ENCODE measurements at places on chromosomes 3 and 15.
A peak's percentile ranks its signal among the peaks of the same experiment; 100 is the strongest.

GRCh38 chr15:96234109-96234892 is 96.2 kb upstream of the NR2F2 start:
- DNase-seq = peak; percentile 19

GRCh38 chr15:65394936-65395335 is 17.1 kb upstream of the IGDCC3 start:
- no peak for DNase-seq

DNA sequence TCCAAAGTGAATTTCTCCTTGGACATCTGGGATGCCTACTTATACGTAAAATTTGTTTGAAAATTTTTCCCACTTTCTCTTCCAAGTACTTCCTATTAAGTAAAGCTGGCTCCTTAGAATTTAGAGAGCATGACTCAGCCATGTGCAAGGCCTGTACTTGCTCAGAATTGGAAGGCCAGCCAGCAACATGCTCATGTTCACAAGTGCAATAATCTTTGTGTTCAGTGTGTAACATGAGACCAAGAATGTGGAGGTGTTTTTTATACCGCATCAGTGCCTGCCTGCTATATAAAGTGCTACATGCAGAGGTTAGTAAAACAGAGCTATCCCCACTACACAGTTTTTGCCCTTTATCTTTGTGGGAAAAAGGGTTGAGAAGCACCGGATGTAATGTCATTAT is 151.9 kb upstream of the FEZF2 start:
- peak; percentile 34 for DNase-seq

DNA sequence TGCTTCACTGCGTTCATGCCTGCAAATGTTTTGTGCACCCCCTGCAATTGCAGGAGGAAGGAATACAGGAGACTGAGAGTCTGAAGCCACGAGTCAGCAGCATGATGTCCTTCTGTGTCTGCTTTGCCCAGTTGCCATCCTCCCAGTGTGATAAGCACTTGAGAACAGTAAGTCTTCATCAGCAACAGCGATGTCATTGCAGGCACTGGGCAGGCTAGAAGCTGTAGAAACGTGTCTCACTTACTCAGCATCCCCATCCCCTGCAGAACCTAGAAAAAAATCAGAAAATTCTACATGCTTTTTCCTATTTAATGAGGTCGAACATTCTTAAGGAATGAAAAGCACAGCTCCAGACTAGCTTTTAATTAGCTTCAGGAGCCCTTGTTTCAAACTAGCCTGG is 156.5 kb upstream of the LPP start:
- DNase-seq = no peak

- DNase-seq = peak; percentile 27
Observed at GRCh38 chr3:105362021-105362665, 4.6 kb upstream of the ALCAM start.

DNA sequence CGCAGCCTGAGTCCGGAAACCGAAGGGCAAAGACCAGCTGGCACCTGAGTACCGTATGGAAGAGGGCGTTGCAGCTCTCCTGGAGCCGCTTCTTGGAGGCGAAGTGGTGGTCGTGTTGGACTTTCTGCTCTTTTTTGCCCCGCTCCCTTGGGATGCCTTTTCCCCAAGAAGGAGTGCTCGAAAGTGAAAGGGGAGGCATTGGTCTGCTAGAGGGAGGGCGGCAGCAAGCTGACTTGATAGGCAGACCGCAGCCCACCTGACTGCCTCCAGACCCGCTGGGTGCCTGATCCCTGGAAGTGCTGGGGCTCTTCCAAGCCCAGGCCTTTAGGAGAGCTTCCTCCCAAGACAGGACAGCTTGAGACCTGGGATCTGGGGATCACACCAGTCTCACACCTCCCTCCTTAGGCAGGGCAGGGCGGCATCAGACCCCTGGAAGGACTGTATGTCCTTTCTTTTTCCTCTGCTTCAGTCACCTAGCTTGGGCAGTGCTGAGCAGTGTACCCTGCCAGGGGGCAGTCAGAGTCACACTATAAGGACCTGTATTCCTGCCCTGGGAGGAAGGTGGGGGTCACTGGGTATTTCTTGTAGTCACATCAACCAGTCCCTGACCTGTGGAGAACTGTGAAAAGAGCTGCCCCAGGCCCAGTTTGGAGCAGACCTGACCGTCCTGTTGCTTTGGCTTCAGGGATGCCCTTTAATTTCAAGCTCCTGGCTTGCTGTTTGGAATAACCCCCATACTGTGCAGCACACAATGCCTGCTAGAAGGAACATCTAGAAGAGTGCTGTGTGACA is 2.1 kb downstream of the ACVR2B start:
- no peak for DNase-seq

DNA sequence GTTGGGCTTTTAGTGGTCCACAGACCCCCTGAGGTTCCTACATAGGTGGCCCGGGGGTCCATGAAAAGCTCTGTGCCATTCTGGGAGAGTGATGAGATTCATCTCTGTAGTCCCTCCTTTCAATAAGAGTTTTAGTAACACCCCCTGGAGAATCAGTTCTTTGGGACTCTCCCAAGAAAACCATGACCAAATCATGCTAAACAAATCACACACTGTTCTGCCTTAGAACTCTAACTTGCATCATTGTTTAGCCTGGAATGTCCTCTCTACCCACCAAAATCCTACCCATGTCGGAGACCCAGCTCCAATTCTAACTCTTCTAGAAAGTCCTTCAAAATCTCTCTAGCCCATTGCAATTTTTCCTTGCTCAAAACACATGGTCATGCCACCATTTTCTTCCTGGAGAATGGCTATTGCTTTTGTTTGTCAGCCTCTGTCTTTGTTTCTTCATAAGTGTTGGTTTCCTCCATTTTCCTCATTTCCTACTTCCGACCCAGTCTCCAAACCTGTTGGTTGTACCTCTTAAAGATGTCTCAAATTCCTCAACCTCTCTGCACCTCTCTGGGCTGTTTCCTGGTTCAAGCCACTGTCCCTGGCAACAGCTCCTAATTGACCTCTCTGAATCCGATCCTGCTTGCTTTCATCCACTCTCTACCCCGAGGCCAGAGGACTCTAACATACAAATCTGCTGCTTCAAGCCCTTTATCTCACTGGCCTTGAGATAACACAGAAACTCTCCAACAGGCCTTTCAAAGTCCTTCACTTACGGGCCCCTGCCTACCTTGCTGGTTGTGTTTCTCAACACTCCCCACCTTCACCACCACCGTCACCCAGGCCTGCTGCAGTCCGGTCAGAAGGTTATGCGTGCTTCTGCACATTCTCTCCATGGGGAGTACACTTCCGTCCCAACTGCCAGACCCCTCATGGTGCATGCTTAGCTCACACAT is 23.7 kb downstream of the CYP19A1 start:
- DNase-seq = no peak

DNA sequence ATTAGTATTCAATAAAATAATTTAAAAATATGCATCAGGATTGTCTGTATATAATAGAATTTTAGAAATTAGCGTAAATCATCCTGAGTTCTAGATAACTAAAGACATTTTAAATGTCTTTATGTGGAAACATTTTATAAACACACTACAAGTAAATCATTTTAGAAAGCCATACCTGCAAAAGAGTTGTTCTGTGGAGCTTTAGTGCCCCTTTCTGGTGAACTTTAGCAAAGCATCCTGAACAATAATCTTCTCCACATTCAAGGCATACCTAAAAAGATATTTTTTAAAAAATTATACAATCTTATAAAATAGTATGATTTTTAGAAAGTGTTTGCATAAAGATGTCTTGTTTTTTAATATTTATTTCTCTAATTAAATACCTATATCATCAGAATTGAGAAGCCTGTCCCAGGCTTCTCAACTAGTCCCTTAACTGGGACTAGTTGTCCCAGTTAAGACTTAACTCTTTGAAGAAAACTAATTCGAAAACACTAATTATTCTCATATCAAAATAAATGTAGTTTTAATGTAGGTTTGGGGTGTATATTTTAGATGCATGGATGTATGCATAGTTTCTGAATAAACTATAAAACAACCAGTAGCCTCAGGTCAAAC is 29.7 kb downstream of the ZBBX start:
- DNase-seq = peak; percentile 3

- no peak for DNase-seq
Observed at GRCh38 chr15:25408428-25408827, 30.4 kb downstream of the UBE3A start.

DNA sequence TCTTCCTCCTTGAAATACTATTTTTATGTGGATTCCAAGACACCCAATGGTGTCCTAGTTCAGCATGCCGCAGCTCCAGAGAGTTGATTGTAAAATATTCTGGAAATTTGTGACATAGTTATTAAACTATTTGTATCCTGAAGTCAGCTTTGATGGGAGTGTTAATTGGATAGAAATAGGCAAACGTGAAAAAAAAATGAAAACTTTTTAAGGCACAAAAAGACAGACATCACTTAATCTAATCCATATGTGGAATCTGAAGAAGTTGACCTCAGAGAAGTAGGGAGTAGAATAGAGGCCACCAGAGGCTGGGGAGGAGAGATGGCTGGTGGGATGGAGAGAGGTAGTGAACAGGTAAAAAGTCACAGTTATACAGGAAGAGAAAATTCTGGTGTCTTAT is 704.2 kb downstream of the ROBO1 start:
- no peak for DNase-seq

DNA sequence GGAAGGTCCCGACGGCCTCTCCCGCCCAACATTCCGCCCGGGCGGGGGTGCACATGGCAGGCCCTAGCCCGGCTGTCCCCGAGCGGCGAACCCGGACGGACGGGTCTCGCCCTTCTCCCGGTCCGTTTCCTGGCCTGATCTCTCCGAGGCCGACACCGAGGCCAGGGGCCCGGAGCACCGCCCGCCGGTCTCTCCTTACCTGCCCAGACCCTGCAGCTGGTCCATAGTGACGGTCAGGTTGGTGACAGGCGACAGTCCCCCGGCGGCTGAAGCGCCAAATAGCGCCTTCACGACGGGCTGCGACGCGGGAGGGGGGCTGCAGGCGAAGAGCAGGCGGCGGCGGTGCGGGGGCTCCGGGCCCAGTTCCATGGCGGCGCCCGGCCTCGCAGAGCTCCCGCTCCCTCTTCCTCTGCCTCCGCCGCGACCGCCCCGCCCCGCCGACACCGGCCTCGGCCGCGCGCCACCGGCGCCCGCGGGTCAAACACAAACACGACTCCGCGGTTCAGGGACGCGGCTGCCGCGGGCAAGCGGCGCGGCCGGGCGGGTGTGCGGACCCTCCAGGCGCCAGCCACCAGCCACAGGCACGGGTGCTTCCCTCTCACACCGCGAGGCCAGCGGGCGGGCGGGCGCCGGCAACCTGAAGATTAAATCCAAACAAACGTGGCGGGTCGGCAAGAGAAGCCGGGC is 495 bp downstream of the CDC25A start:
- DNase-seq = peak; percentile 29

Data from RWPE1 (cell line).